Stimulated activated CD4-positive, alpha-beta T cell treated with anti-CD3 and anti-CD28 coated beads, TNF-alpha, amount 100 ng/mL, for 1 hour (primary cell): ENCODE measurements at places on chromosomes 1 and 21.

GRCh38 chr1:36650200-36651065, 167.7 kb upstream of the CSF3R start:
- no peak for DNase-seq

DNA sequence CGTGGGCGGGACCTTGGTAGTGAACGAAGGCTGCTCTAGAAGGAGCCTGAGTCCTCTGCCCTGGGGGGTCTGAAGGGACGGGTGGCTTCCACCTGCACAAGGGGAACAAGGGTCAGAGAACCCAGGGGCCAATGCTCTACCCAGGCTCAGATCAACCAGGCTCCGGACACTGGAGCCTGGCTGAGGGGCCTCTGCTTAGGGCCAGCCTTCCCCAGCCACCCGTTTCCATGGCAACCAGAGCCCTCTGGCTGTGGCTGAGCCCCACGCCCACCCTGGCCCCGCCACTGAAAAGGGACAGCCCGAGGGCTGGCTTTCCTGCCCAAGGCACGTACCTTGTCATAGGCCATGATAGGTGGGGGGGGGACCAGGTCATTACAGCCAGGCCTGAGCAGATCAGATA, 724.6 kb downstream of the PTPRU start:
- no peak for DNase-seq

GRCh38 chr1:87219141-87219540, 109.5 kb upstream of the LMO4 start:
- no peak for DNase-seq

DNA sequence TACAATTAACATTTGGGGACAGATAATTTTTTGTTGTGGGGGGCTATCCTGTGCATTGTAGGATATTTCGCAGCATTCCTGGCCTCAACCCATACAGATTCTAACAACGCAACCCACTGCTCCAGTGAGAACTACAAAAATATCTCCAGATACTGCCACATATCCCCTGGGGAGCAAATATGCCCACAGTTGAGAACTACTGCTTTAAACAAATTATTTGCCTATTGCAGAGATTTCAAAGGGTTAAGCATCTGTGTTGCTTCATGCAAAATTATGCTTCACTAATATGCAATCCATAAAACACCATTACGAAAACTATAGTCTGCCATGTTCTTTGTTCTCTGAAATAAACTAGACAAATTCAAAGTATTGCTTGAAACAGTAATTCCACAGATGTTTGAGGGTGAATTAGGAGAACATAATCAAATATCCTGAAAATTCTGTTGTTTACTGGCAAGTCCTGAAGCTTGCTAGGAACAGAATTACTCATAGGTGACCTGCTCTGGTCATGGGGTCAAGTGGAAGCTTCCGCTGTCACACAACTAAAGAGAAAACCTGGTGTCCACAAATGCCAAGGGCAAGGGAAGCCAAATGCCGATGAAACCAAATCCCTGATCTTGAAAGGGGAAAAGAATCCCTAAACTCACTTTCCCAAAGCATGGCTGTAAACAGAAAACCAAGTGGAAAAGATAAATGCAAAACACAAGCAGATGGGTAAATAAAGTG, 149.4 kb downstream of the RERE start:
- no peak for DNase-seq

GRCh38 chr1:109796484-109797302, 33.0 kb upstream of the EPS8L3 start:
- DNase-seq: no peak

DNA sequence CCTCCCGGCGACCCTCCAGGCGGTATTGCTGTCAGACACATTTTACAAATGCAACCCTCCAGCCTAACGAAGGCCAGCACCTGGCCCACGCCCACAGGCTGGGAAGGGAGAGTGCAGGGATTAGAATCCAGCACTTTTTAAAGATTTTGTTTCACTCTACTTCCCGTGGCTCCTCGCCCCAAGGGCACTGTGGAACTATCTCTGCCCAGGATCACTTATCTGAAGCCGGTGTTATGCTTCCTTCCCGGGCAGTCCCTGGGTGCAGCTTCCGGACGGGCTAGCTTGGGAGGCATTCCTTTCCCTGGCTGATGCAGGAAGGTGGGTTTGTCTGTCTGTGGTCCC, 35.8 kb downstream of the CCN1 start:
- DNase-seq: no peak

DNA sequence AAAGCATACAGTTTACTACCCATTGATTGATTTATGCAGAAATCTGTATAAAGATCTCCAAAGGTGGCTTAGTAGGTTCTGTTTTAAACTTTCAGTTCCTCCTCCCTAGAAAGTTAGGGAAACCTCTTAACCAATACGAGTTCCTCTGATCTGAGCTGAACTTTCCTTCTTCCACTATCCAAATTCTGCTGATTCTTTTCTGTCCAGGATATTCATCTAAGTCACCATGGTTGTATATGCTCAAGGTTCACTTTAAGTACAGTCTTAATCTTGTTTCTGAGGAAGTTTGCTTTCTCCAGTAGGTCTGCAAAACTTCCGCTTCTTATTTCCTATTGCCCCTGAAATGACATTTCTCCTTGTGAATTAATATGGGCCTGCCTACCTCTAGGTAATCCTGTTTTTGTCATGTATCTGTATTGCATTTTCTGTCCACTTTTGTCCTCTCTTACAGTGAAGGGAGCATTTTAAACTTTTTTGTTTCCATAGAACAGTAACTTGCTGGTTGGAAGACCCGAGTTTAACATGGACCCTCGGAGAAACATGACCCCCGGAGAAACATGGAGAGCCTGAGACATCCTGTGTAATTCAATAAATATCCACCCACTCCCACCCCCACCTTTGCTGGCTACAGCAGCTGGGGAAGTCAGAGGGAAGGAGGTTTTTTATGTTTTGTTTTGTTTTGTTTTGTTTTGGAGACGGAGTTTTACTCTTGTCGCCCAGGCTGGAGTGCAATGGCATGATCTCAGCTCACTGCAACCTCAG, 16.7 kb upstream of the TUT4 start:
- DNase-seq: no peak

DNA sequence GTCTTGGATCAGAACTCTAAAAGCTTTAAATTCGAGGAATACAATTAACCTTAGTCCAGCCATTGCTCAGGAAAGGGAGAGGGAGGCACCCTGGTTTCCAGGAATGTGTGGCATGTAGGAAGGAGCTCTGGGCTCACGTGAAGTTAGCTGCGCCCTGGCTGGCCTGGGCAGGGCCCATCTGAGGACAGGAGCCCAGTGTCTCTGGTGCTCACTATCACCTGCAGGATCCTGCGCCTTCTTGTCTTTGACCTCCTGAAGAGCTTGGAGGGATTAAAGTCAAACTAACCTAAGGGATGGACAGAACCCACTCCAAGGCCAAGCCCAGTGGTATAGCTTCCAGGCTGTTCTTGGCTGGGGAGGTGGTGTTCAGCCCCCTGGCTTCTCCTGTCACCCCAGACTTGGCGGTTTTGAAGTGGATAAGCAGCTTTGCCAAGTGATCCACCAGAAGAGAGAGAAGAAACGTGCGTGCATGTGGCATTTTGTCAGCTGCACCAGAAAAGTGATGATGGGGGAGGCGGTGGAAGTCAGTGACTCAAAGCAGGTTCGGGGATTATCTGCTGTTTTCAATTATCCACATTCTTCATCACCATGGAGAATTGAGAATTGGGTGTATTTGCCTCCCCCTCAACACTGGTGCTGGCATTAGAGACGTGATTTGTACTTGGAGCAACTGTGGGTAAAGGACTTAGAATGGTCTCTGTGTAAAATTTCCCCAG, 11.9 kb upstream of the KCNN3 start:
- DNase-seq: no peak

GRCh38 chr21:15152591-15152990, 87.8 kb upstream of the NRIP1 start:
- DNase-seq: no peak

GRCh38 chr1:162710780-162711465, 78.7 kb downstream of the DDR2 start:
- DNase-seq: no peak

GRCh38 chr1:14728516-14728915, 130.0 kb downstream of the KAZN start:
- no peak for DNase-seq

GRCh38 chr21:38567335-38567969, 69.2 kb upstream of the ERG start:
- DNase-seq: no peak

- DNase-seq: no peak
Observed at GRCh38 chr1:9671377-9672140, 20.0 kb downstream of the PIK3CD start.

GRCh38 chr1:8004113-8004802, 21.9 kb downstream of the ERRFI1 start:
- DNase-seq: no peak

DNA sequence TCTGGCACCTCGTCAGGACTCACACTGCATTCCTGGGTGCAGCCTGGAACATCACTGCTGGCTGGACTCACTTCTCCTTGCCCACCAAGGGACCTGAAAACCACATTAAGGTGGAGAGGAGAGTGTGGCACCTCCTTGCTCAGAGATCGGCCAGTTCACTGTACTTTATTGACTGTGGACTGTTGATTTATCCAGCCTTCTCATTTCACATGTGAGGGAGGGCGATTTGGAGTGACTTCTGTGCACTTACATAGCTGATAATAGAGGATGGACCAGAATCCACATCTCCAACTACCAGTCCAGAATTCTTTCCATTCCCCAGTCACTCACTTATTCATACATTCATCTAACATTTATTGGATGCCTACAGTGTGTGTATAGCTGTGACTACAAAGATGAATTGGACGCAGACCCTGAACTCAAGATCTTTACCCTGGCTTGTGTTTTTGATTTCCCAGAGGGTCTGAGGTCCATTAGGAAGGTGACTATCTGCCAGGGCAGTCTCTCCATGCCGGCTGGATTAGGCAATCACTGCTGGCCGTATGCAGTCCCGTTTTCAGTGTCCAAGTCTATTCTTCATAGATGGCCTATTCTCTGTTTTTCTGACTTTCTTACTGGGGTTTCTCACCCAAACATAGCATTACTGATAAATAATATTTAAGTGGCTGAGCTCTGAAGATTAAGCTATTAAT, 233.5 kb upstream of the SGIP1 start:
- no peak for DNase-seq

DNA sequence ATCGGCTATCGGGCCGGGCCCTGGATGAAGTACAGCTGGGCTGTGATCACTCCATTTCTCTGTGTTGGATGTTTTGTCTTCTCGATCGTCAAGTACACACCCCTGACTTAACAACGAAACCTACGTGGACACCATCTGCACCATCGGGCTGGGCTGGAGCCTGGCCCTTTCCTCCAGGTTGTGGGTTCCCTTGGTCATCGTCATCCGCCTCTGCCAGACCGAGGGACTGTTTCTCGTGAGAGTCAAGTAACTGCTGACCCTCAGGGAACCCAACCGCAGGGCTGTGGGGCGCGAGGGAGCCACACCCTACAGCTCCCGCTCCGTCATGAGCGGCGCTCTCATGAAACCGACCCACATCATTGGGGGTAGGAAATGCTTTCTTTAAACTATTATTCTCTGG, 842.4 kb upstream of the TMPRSS15 start:
- no peak for DNase-seq

- DNase-seq: no peak
Observed at GRCh38 chr1:245881767-245882391, 625.2 kb downstream of the SMYD3 start.

DNA sequence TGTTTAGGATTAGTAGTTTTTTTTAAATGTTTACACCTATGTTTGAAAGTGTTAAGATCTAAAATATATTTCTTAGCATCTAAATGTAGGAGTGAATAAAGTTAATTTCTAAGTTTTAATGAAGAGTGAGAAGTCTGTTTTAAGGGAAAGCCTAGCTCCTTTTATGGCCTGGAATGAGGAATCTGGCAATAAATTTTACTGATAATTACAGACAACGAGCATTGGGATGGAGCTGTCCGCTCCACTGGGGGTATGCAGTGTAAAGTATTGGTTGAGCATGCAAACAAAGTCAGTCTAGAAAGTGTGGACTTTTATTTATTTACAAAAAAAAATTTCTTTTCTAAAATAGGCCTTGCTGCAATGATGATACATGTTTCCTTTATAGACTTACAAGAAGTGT, 19.0 kb downstream of the CLIC6 start:
- no peak for DNase-seq

- no peak for DNase-seq
Observed at GRCh38 chr1:66295803-66296202, 238.2 kb upstream of the SGIP1 start.

- DNase-seq: no peak
Observed at GRCh38 chr1:40039757-40040510, 595 bp upstream of the CAP1 start.

- no peak for DNase-seq
Observed at GRCh38 chr1:211281320-211282022, 22.3 kb downstream of the RCOR3 start.

- DNase-seq: no peak
Observed at GRCh38 chr1:15028102-15028501, 125.4 kb upstream of the TMEM51 start.

- no peak for DNase-seq
Observed at GRCh38 chr1:158286941-158287346, 2.8 kb upstream of the CD1C start.

GRCh38 chr1:19654386-19654785, 10.3 kb downstream of the NBL1 start:
- no peak for DNase-seq

DNA sequence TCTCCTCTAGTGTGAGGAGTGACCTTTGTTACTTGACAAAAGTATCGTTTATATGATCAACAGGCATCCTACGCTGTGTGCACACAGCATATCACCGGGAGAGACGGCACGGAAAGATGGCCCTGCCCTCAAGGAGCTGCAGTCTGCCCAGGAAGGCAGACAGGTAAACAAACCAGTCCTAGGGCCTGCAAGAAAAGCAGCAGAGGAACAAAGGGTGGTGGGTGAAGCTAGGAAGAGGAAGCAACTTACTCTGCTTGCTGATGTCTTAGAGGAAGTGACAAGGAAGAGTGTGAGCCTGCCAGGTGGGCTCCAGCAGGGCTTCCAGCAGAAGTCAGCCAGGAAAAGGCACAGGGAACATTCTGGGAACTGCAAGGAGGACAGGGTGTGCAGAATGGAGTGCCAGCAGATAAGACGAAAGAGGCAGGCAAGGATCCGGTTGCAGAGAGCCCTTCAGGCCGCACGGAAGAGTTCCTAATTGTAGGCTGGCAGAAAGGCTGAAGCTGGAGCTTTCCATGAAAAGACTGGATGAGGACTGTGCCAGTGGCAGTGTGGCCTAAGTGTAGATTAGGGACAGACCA, 106.7 kb downstream of the SLC45A1 start:
- no peak for DNase-seq

GRCh38 chr21:43817157-43818086, 28.0 kb downstream of the RRP1 start:
- no peak for DNase-seq

- DNase-seq: no peak
Observed at GRCh38 chr1:201535046-201535918, 3.6 kb upstream of the NAV1 start.

DNA sequence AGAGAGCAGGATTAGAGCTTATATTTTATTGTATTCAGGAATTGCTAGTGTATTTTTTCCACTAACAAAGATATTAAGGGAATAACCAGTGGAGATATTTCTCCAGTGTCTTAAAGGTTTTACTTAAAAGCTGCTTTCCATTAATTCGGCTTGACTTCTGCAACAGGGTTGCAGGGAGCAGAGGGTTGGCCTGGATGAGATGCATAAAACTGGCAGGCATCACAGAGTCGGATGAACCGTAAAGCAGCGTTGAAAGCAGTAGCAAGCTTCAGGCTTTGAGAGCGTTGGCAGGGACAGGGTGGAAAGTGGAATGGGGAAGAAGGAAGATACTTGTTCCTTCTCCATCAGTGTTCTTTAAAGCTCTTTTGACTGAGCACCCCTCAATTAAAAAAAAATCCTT, 237.2 kb downstream of the LMO4 start:
- DNase-seq: no peak

- no peak for DNase-seq
Observed at GRCh38 chr1:220768126-220768601, 18.5 kb upstream of the MTARC1 start.

- no peak for DNase-seq
Observed at GRCh38 chr1:228021355-228022030, 14.7 kb downstream of the WNT3A start.
